ENCODE measurements at places on chromosomes 1 and 21. TPM values are rescaled to one million over a fixed set of nuclear protein-coding genes. Genes with fewer than 3 reads are reported as not detected.

The C1orf141 gene
- total RNA-seq: not detected

The ZNF436 gene
- 11.2 TPM for total RNA-seq

The ADGRL2 gene
- 22.9 TPM for total RNA-seq

The AGMAT gene
- total RNA-seq: 15.7 TPM

The USH2A gene
- not detected for total RNA-seq

The CAMK2N1 gene
- 18.2 TPM for total RNA-seq

The PLCH2 gene
- total RNA-seq: 4.2 TPM

The PTCH2 gene
- 0.35 TPM for total RNA-seq

DNA sequence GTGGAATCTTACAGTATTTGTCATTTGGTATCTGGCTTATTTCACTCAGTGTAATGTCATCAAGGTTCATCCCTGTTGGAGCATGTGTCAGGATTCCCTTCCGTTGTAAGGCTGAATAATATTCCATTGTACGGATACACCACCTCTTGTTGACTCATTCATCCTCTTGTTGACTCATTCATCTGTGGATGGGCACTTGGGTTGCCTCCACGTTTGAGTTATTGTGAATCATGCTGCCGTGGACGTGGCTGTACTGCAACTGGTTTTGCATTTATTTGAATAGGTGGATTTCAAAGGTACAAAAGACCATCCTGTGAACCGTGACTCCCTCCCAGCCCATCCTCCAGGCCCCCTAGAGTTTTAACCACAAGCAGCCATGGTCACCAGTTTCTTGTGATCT is 11.9 kb upstream of the TCP10L start:
- H3K36me3 ChIP-seq: peaks cover 28% of the 10 kb centered on the region
- no peaks in the 10 kb centered on the region for H3K4me1 ChIP-seq

DNA sequence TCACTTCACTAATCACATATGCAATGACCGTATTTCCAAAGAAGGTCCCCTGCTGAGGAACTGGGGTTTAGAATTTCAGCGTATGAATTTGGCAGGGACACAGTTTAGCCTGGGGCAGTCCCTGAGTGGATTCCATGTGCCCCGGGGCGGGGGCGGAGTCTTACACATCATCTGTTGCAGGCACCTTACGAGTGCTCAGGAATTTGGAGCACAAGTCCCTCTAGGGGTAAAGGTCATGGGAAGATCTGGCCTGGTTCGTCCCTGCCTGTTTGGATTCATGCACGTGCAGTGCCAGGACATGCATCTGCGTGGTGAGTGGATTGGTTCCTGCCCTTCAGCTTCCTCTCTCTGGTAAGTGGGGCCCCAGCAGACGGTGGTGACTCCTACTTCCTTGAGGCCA is 208.3 kb upstream of the C1orf174 start:
- no peak overlapping the region for H3K27ac ChIP-seq
- no peak overlapping the region for H3K4me3 ChIP-seq
- H3K4me1 ChIP-seq: no peaks in the 10 kb centered on the region
- H3K36me3 ChIP-seq: no peaks in the 10 kb centered on the region
- H3K27me3 ChIP-seq: no peaks in the 10 kb centered on the region

GRCh38 chr1:23178414-23178813 is 9.8 kb upstream of the LUZP1 start:
- H3K4me1 ChIP-seq: no peaks in the 10 kb centered on the region
- H3K36me3 ChIP-seq: no peaks in the 10 kb centered on the region
- no peak overlapping the region for H3K27ac ChIP-seq
- no peak overlapping the region for H3K4me3 ChIP-seq

GRCh38 chr1:109838838-109839240 is 71.8 kb upstream of the CSF1 start:
- no peak overlapping the region for H3K27ac ChIP-seq
- no peaks in the 10 kb centered on the region for H3K36me3 ChIP-seq
- H3K4me1 ChIP-seq: no peaks in the 10 kb centered on the region
- H3K27me3 ChIP-seq: no peaks in the 10 kb centered on the region

DNA sequence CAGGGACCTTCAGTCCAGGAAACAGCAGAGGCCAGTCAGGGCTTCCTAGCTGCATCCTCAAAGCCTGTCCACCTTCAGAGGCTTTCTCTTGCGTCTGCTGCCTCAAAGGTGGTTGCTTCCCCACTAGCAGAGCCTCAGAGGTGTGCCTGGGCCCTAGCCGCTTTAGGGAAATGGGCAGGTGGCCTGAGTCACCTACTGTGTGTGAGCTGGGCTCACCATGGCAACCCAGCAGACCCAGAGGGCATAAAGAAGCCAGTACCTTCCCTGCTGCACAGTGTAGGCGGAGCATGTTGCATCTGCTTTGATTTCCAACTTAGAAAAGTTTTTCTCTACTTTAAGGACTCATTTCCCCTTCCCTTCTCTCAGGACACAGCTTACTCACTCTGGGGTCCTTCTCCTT is 12.5 kb downstream of the SLC9A1 start:
- peaks cover 75% of the 10 kb centered on the region for H3K4me1 ChIP-seq
- no peak overlapping the region for H3K4me3 ChIP-seq
- H3K27ac ChIP-seq: no peak overlapping the region
- no peak for DNase-seq
- no peaks in the 10 kb centered on the region for H3K27me3 ChIP-seq

DNA sequence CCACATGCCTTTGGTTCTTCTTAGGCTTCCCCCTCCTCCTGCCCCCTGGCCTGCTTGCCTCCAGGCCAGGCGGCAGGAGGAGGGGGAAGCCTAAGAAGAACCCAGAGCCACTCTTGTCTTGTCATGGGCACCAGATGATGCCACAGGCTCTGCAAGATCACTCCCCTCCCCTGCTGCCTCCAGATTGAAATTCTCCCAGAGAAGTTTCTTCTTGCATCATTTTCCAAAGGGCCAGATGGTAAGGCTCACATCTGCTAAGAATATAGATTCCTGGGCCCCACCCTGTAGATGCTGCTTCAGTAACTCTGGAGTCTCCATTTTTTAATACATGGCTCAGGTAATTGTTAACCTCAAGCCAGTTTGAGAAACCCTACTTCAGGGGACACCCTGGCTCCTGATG is 60.8 kb downstream of the FAM163A start:
- H3K27ac ChIP-seq: no peak overlapping the region
- H3K27me3 ChIP-seq: no peaks in the 10 kb centered on the region
- H3K4me3 ChIP-seq: no peak overlapping the region
- DNase-seq: no peak
- H3K36me3 ChIP-seq: no peaks in the 10 kb centered on the region
- H3K4me1 ChIP-seq: no peaks in the 10 kb centered on the region

GRCh38 chr21:14403681-14404318 is 20.9 kb upstream of the HSPA13 start:
- H3K27ac ChIP-seq: no peak overlapping the region
- H3K36me3 ChIP-seq: no peaks in the 10 kb centered on the region
- no peak overlapping the region for H3K4me3 ChIP-seq
- DNase-seq: no peak
- H3K4me1 ChIP-seq: no peaks in the 10 kb centered on the region

DNA sequence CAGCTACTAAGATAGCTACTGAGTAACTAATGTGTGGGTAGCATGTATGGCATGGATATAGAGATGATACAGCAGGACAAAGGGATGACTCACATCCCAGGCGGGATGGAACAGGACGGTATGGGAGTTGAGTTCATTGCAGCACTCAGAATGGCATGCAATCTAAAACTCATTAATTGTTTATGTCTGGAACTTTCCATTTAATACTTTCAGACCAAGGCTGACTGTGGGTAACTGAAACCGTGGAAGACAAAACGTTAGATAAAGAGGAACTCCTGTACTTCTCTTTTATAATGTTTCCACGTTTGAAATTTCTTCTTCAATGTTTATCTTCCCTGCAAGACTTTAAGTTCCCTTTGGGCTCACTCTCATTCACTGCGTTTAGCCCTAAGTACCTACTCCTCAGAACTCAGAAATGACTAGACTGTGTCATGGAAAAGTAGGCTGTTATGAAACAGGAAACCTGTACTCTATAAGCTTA is 151.9 kb downstream of the MAGI3 start:
- no peaks in the 10 kb centered on the region for H3K27me3 ChIP-seq
- no peaks in the 10 kb centered on the region for H3K36me3 ChIP-seq
- H3K27ac ChIP-seq: no peak overlapping the region
- H3K4me3 ChIP-seq: no peak overlapping the region
- no peaks in the 10 kb centered on the region for H3K4me1 ChIP-seq

DNA sequence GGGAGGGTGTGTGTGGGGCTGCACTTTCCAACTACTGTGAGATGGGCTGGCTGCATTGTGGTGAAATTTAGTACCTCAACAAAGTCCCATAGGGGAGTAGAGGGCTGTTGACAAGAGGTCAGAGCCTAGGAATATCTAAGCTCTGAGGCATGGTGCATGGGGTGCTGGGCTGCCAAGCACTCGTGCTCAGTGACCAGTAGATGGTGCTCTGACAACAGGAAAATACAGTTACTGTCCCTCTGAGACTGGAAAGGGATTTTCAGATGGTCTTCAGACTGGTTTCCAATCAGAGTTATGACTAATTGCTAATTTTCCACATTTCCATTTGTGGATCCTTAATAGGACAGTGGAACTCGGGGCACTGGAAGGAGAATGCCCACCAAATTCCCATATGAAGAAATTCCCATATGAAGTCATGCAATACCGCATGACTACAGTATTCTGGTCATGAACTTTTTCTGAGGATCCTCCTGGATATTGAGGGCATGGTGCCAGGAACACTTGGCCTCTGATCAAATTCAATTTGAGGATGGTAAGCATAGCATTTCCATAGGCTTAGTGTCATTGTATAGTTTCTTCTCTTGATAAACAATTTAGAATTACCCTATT is 4.1 kb upstream of the CACNA1E start:
- H3K36me3 ChIP-seq: no peaks in the 10 kb centered on the region
- H3K27me3 ChIP-seq: peaks cover 19% of the 10 kb centered on the region
- no peak for DNase-seq
- H3K4me1 ChIP-seq: peaks cover 18% of the 10 kb centered on the region
- no peak overlapping the region for H3K27ac ChIP-seq
- H3K4me3 ChIP-seq: no peak overlapping the region

GRCh38 chr1:186574926-186575325 is 105.3 kb downstream of the PTGS2 start:
- H3K27ac ChIP-seq: no peak overlapping the region
- DNase-seq: no peak
- H3K36me3 ChIP-seq: no peaks in the 10 kb centered on the region
- no peaks in the 10 kb centered on the region for H3K27me3 ChIP-seq

DNA sequence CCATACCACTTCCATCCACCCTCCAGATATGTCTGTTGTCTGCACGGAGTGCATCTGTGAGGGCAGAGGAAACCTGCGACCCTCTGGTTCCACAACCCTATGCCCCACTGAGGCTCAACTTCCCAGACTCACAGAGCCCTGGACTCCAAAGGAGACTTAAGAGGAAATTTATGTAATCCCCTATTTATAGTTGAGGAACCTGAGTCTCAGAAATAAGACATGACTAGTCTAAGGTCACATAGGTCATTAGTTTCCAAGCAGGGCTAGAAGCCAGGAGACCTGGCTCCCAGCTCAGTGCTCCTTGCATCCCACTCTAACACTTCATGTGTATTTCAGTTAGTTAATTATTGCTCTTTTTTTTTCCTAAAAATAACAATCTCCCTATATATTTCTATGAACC is 15.7 kb upstream of the LEMD1 start:
- peaks cover 21% of the 10 kb centered on the region for H3K4me1 ChIP-seq
- H3K27ac ChIP-seq: no peak overlapping the region
- no peaks in the 10 kb centered on the region for H3K36me3 ChIP-seq

DNA sequence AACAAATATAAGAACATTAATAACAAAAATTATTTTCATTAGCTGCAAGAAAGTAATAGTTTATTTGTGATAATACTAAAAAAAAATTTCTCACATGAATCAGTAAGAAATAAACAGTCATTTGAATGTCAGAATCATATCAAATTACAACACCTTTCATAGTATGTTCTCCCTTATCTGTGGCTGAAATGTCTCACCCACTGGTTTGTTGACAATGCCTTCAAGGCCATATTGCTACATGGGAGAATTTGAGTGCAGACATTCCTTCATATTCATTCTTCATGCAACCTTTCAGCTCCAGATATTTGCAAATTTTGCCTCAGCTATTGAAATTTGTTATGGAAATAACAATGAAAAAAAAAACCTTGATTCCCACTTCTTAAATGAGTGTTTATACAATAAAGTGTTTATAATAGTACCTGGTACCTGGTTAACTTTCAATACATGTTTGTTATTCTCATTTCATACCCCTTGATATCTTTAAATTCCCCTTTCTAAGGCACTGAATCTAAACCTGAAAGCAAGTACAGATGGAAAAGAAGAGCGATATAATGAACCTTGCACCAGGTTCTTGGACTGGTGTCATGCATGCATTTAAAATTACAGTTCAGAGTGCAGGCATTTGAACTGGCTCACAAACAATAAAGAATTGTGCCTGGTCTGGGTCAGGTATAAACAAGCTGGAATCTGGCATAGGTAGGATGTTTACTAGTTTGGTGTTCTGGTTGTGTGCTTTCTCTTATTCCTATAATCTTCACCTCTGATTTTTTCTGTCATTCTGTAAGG is 242.2 kb upstream of the ADGRL2 start:
- no peaks in the 10 kb centered on the region for H3K27me3 ChIP-seq
- H3K36me3 ChIP-seq: no peaks in the 10 kb centered on the region
- DNase-seq: no peak
- no peak overlapping the region for H3K27ac ChIP-seq
- H3K4me1 ChIP-seq: no peaks in the 10 kb centered on the region

DNA sequence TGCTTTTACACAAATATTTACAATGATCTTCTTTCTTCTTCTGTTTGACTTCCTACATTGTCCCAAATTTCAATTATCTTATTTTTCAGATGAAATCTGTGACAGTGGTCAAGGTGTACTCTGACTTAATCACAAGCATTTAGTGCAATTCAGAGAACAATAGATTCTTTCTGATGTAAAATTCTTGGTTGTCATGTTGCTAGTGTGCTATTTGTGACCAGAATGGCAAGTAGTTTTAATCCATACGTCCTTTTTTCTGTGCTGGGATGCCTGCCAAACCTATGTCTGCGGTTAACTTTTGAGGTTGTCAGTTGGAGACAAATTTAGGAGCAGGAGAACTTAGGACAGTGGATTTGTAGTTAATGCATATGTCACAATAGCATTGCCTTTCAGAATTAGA is 31.0 kb downstream of the NCAM2 start:
- no peak overlapping the region for H3K4me3 ChIP-seq
- no peaks in the 10 kb centered on the region for H3K4me1 ChIP-seq
- no peak for DNase-seq
- no peaks in the 10 kb centered on the region for H3K27me3 ChIP-seq

- no peaks in the 10 kb centered on the region for H3K36me3 ChIP-seq
- H3K27ac ChIP-seq: no peak overlapping the region
- no peak for DNase-seq
Measured at GRCh38 chr21:41052820-41053555, 115.0 kb upstream of the BACE2 start.
